ENCODE measurements at places on chromosomes 5 and 9. TPM values are rescaled to one million over a fixed set of nuclear protein-coding genes. Genes with fewer than 3 reads are reported as not detected.

SNCAIP gene
- not detected for total RNA-seq

GRCh38 chr9:94685359-94685758, 41.1 kb upstream of the AOPEP start:
- no peak overlapping the region for H3K27ac ChIP-seq
- H3K4me1 ChIP-seq: no peaks in the 10 kb centered on the region
- H3K4me3 ChIP-seq: no peak overlapping the region
- DNase-seq: no peak

DNA sequence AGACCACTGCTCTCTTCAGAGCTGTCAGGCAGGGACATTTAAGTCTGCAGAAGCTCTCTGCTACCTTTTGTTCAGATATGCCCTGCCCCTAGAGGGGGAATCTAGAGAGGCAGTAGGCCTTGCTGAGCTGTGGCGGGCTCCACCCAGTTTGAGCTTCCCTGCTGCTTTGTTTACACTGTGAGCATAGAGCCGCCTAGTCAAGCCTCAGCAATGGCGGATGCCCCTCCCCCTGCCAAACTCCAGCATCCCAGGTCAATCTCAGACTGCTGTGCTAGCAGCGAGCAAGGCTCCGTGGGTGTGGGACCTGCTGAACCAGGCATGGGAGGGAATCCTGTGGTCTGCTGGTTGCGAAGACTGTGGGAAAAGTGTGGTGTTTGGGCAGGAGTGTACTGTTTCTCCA, 59.9 kb downstream of the CAVIN4 start:
- H3K27me3 ChIP-seq: peaks cover 6% of the 10 kb centered on the region
- H3K36me3 ChIP-seq: no peaks in the 10 kb centered on the region
- no peak overlapping the region for H3K4me3 ChIP-seq

PROB1 gene
- total RNA-seq: 9.3 TPM

CAMK4 gene
- 56.9 TPM for total RNA-seq

Measured in activated T-helper 1 cell treated with anti-CD3 and anti-CD28 coated beads, Interleukin-12 subunit alpha, Interleukin-12 subunit beta, Interleukin-2, Interleukin-4 antibody, amounts not matched to agents 30 ng/mL and 10 ng/mL and 1 ng/mL, durations not matched to agents 14 hours and 24 hours and 36 hours (primary cell).